Iris pigment epithelial cell (primary cell): ENCODE measurements at places on chromosomes 6 and 20.

DNA sequence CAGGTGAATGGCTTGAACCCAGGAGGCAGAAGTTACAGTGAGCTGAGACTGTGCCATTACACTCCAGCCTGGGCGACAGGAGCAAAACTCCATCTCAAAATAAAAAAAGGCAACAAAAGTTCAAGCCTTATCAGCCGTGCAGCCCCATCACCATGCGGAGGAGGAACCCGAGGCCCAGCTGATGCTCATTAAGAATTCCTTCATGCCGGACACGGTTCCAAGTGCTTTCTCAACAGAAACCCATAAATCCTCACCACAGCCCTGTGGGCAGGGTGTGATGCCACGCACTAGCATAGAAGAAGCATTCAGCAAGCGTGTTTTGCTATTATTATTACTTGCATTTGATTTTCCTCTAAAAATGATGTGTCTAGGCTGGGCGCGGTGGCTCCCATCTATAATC lies 56.3 kb downstream of the PREX1 start:
- no peak for DNase-seq

GRCh38 chr6:1278061-1278720 lies 33.7 kb upstream of the FOXQ1 start:
- DNase-seq, result no peak

DNA sequence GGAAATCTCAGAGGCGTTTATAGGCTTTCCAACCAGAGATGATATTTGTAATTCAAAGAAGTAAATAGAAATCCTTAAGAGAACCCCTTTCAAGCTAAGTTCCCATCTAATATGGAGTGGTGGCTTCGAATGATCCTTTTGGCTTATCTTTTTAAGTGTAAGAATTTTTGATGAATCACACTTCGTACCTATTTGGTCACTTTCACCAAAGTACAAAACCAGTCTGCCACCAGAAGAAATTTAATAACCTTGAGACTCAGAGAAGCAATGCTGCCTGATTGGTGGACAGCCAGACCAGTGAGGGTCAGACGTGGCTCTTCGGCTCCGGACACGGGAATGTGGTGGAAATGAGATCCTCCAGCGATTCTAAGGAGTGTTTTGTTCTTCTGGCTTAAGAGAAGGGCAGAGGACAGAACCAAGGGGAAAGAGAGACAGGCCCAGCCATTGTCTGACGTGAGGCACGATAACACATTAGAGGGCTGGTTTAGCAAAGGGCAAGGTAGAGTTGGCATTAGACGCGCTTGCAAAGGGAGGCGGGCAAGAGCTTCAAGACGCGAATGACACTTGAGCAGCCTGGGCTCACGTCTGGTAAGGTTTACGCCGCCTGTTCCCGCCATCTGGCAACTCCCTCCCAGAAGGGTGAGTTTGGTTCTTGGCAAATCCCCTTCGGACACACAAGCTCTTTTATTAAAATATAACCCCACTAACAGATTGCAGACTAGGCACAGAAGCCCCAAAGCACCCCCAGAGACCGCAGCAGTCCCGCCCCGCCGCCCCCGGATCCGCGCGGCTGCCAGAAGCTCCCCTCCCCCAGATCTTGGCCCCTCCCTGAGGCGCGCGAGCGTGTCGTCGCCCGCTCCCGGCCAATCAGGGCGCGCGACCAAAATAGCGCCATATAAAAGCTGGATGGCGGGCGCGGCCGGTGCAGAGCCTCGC lies 50.0 kb upstream of the EZR start:
- peak; percentile 67 for DNase-seq

GRCh38 chr6:170165085-170165470 lies 125.8 kb downstream of the DLL1 start:
- DNase-seq, result no peak

- DNase-seq, result no peak
These were observed 3.1 kb upstream of the CAP2 start for GRCh38 chr6:17390276-17390675.

DNA sequence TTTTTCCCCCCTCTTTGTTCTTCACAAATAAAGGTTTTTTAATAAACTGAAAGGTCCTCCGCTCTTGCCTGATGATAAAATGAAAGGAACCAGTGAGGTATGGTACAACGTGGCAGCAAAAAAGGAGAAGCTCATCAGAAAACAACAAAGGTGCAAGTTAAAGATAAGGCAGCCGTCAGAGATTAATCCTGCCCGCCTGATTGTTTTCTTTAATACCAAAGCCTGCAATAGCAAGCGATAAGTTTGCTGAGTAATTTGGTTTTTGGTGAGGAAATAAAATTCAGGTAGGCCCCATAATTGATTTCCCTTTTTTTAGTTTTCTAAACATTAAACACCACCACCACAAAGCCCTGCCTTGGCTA lies 177.9 kb downstream of the MBOAT1 start:
- DNase-seq, result no peak

DNA sequence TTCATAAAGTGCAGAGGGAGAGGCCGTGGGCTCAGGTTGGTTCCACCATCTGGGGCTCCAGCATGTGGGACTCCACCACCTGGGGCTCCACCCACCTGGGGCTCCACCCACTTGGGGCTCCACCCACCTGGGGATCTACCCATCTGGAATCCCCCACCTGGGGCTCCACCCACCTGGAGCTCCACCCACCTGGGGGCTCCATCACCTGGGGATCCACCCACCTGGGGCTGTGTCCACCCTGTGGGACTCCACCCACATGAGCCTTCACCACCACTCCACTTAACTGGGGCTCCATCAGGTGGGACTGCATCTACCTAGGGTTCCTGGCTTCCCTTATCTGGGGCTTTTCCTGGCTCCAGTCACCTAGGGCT lies 226.0 kb upstream of the CDYL start:
- DNase-seq, result no peak

GRCh38 chr6:155341130-155341828 lies 27.0 kb upstream of the TFB1M start:
- DNase-seq, result peak; percentile 80

DNA sequence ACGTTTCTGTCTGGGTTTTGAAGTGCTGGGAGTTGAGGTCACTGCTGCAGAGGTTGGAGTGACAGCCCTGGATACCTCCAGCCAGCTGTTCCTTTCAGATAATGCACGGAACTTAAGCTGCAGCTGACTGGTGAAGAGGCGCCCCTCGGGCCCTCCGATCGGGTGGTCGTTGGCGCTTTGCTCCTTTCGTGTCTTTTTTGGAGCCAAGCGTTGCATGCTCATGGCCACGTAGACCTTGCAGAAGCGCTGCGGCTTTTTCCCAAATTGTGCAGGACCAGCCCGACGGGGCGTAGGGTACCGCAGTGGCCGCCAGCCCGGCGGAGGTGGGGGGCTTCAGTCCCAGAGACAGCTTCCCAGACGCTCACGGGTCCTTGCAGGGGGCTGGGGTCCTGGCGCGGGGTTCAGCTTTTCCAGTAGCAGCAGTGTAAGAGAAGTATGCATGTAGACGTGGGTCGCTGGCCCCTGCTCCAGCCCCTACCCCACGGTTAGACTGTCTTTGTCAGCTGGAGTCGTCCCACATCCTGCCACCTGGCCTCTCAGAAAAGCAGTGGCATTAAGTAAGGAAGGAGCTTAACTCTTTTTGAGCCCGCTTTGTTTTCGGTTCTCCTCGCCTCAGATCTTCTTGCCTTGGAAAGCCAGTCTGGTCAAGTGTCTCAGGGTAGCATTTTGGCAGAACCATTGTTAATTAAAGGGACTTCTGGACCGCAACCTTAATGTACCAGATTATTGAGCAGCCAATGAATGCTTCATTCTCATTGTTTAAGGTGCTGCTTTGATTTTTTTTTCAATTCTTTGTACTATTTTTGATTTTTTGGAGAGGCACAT lies 838 bp downstream of the TNFAIP3 start:
- DNase-seq, result no peak

DNA sequence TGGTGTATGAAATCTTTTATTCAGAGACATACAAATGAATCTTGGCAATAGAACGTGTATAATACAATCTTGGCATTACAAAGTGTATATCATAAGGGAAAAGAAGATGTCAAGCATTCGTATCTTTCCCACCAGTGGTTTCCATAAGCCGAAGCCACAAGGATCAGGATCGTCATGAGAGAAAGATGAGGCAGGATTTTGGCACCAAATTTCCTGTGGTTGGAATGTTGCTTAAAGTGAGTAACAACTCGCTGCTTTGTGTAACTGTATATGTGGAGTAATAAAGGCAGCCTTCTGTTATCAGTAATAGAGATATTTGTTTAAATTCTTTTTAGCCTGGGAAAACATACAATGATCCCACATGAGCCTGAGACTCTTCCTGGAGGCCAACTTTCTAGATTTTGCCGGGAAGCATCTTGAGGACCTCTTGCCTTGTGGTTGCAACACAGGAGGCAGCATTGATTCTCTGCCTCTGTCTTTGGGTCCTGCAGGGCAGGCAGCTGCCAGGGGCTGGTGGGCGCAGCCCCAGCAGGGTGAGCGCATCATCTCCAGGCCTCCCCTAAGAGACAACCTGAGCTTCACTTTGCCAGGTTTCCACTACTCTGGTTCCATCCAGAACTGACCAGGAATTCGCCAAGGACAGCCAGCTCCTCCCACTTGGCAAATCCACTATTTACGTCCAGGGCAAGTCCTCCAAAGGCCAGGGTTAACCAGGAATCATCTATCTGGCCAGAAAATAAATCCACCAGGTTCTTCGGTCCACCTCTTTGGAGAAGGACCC lies 230.9 kb upstream of the SULF2 start:
- DNase-seq, result peak; percentile 89

DNA sequence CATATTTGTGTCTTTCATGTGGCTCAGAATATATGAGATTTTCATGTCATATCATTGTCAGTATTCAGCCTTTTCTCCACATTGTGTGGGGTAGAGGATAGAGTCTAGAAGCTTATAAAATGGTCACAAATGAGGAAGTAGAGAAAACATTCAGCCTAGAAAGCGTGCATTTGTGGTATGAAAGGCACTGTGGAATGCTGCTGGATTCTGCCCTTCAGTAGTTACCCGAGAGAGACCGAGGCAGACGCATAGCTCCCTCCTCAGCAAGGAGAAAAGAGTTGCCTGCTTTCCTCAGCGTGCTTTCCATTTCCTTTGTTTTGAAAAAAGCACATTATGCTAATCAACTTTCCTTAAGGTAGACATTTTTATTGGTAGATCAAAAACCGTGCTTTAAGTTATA lies 28.7 kb downstream of the MYB start:
- no peak for DNase-seq

GRCh38 chr6:27720607-27721580 lies 191.3 kb downstream of the OR2B2 start:
- DNase-seq, result peak; percentile 82

DNA sequence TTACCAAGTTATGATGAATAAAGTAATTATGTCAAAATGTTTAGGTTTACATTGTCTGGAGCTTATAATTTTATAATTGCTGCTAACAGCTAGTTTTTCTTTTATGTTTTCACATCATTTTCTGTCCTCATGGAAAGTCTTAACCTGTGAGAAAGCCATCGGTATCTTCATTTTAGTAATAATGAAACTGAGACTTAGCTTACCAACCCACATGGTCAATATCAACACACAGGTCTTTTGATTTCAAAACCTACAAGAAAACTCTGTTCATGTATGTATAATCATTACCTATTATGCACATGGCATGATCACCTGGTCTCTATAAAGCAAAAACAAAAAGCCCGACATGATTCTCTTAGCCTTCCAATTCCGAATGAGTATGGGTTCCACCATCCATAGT lies 61.9 kb downstream of the KCNQ5 start:
- DNase-seq, result no peak

DNA sequence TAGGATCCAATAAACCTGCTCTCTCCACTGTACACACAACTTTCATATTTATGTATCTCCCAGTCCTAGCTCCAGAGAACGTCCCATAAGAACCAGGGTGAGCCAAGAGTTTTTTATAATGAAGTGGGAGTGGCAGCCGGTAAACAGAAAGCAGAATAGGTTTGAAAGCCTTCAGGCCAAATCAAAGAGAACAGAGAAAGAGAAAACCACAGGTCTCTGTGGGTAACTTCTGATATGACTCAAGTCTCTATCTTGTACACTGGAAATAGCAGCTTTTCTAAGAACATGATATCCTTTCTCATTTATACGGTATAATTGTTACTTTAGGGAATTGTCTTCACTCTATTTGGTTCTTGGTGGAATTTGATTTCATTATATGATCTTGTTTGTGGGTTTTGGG lies 273.6 kb downstream of the PACRG start:
- DNase-seq, result peak; percentile 14

GRCh38 chr6:96075826-96076225 lies 60.1 kb downstream of the FUT9 start:
- peak; percentile 0 for DNase-seq

DNA sequence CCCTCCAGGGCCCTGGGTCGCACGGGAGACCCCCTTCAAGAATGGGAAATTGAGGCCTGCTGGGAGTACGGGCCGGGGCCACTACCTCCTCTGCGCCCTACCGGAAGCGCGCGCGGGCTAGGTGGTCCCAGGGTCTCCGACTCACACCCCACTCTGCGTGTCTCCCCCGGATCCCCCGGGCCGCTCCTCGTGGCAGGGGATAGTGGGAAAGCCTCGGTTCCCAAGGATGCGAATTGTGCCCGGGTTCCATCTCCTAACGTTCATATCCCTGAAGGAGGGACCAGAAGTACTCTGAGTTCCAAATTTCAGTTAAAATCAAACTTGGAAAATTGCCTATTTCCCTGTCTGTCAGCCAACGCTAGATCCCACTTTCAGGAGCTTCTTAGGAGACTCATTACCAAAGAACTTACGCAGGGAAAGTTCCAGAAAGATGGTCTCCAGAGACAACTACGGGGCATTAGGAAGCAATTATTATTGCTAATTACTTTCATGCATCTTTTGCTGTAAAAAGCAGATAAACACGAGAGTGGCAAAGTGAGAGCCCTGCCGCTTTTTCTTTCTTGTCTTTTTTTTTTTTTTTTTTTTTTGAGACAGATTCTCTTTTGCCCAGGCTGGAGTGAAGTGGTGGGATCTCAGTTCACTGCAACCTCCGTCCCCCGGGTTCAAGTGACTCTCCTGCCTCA lies 858 bp downstream of the FAM83D start:
- peak; percentile 22 for DNase-seq

- no peak for DNase-seq
These were observed 391.8 kb upstream of the SOX4 start for GRCh38 chr6:21201637-21202350.

DNA sequence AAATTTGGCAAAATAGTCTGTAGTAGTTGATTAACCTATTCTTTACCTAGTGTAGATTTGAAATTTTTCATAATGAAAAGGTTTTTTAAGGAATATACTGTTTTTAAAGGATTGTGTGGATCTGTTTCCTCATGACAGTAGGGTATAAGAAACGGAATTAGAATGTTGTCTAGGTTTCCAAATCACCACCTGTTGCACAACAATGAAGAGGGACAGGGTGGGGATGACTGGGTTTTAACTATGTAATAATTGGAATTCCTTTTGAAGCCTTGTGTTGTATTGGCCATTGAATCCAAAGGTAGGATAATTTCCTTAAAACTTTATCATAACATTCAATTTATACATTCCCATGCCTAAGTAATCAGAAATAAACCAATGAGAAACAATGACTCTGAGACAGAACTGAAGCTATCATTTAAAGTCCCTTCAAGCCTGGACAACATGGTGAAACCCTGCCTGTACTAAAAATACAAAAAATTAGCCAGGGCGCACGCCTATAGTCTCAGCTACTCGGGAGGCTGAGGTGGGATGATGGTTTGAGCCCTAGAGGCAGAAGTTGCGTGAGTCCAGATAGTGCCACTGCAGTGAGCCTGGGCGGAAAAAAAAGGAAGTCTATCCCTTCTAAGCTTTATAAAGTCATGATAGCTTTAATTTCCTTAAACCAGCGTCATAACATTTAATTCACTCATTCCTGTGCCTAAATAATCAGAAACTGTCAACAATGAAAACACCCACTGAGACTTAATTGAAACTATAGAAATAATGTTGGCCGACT lies 18.3 kb upstream of the SLC17A5 start:
- DNase-seq, result no peak

- no peak for DNase-seq
These were observed 100.3 kb downstream of the ARHGAP18 start for GRCh38 chr6:129609635-129610034.

GRCh38 chr20:5191829-5192569 lies 65.2 kb downstream of the CDS2 start:
- DNase-seq, result peak; percentile 79
